ENCODE measurements at places on chromosomes 5 and 9.

DNA sequence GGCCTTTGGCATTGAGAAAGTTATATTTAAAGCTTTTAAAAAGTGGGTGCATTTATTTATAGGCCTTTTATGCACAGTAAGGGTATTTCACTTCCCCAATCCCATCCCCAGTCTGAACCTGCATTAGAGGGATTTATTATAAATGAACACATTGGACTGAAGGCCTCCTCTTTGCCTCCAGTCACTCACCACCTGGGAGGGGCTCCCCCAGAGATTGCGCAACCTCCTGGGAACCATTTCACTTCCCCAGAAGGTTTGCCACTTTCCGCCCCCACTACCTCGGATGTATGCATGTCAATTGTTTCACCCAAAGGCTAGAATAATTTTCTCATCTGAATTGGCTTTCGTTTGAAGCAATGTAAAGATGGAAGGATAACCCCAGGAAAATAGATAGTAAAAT, 29.8 kb upstream of the VCAN start:
- DNase-seq, result no peak

DNA sequence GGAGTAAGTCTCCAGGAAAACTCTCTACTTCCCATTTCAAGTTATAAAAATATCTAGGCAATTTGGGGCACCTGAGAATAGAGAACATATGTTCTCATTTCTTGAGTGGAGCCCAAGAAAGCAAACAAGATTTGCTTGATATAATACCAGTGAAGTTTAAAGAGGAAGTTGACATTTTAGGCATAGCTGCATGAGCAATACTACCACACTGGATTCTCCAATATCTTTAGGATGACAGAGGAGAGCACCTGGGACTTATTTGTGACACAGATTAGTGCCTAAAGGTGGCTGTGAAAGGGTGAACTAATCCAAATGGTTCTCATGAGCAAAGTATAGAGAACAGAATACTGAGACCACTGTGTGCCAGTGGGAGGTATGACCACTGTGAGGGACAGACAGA, 423.5 kb upstream of the RIOK2 start:
- no peak for DNase-seq

DNA sequence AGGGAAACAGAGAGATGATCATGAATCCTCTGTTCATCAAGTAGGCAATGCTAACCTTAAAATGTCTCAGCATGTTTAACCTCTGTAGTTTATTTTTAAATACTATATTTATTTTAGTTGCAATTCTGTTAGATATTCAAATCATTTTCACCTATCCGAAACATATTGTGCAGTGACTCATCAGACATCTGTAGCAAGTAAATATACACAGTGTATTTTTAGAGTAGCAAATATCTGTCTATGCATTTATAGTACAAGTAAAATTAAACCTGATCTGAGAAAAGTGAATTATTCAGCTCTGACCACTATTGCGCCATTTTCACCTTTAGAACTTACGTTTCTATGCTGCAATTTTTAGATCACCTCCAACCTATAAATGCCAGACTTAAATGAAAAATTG, 24.3 kb upstream of the TUSC1 start:
- no peak for DNase-seq

GRCh38 chr9:81032030-81032572, 657.2 kb downstream of the TLE1 start:
- DNase-seq, result no peak

GRCh38 chr9:134909511-134910481, 7.9 kb downstream of the FCN1 start:
- no peak for DNase-seq

DNA sequence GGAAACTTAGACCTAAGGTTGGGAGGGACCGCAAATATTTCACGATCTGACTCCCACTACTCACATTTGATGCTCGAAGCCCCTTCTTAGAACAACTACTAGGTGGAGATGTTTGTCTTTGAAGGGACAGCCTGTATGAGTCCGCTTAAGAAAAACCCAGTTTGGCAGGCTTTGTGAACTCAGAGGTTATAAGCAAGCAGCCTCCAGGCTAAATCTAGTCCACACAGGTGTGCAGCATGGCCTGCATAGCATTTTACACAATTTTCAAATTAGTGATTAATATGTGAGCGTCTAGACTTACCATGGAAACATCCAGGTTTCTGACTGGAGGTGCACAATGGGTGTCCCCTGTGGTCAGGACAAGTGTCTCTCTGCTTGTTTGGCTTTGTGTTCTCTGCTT, 127.1 kb downstream of the KIF4B start:
- no peak for DNase-seq

GRCh38 chr5:156482818-156483217, 155.9 kb downstream of the SGCD start:
- DNase-seq, result no peak

DNA sequence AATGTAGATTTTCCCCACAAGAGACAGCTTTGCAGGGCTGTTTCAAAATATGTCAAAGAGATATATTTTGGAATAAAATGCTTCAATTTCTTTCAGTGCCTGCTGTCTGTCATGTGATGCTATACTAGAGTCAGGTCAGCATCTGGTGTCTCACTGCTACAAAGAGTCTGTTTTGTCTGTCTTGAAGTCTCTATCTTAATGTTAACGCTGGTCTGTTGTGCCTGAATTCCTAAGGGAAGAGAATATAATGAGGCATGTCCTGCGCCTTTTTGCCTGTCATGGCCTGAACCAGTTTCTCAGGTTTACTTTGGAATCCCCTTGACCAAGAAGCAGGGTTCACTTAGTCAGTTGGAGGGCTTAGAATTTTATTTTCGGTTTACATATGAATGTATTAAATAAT, 176.4 kb downstream of the PDZD2 start:
- DNase-seq, result no peak

DNA sequence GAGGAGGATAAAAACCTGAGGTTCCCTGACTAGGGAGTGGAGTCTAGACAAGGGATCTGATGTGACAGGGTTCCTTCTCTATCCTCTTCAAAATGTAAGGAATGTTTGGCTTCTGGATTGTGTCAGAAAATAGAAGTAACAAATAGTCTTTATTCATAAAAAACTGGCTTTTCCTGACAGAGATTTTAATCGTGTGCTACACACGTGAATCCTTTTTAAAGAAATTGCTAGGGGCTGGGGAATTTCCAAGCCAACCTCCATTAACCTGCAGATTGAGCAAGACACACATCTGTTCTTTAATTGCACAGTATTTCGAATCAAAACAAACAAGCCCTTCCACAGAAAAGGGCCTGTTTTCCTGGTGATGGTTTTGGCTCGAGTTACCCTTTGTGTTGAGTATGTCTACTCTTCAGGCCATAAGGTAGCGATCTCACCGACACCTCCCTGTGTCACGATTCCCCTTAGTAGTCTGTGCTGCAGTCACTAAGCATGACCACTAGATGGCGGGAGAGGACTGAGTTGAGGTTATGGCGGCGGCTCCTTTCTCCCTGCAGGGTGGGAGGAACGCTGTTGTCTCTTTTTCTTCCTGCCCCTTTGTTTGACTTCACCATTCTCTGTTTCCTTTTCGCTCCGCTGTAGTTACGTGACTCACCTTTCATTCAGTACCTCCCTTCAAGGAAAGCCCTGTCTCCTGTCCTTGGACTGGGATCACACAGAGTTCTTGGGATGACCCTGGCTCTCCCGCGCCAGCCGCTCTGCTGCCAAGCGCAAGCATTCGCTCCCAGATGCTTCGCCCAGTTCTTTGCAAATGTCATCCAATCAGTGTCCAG, 137.1 kb upstream of the SLC24A2 start:
- peak; percentile 48 for DNase-seq

- no peak for DNase-seq
Measured at GRCh38 chr9:37897665-37898064, 6.3 kb downstream of the SLC25A51 start.

DNA sequence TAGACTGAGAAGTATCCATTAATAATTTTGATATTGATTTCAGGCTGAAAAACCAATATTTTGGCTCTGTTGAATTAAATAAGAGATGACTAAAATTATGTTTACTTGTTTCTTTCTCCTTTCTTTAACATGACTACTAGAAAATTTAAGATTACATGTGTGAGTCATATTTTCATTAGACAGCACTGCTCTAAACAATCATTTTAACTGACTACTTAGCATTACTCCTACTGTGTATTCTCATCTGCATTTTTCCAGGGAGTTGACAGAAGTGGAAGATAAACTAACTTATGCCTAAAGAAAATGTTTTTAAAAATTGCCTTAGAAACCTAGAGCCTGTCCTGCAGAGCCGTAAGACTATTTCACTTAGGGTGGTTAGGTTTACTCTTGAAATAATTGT, 29.1 kb downstream of the TNC start:
- DNase-seq, result no peak

GRCh38 chr9:14260101-14260500, 53.8 kb downstream of the NFIB start:
- no peak for DNase-seq

- no peak for DNase-seq
Measured at GRCh38 chr5:143505934-143506333, 102.4 kb upstream of the NR3C1 start.

GRCh38 chr5:122494109-122494508, 182.1 kb downstream of the SNCAIP start:
- DNase-seq, result no peak

- DNase-seq, result no peak
Measured at GRCh38 chr9:69572611-69573010, 99.6 kb downstream of the APBA1 start.

DNA sequence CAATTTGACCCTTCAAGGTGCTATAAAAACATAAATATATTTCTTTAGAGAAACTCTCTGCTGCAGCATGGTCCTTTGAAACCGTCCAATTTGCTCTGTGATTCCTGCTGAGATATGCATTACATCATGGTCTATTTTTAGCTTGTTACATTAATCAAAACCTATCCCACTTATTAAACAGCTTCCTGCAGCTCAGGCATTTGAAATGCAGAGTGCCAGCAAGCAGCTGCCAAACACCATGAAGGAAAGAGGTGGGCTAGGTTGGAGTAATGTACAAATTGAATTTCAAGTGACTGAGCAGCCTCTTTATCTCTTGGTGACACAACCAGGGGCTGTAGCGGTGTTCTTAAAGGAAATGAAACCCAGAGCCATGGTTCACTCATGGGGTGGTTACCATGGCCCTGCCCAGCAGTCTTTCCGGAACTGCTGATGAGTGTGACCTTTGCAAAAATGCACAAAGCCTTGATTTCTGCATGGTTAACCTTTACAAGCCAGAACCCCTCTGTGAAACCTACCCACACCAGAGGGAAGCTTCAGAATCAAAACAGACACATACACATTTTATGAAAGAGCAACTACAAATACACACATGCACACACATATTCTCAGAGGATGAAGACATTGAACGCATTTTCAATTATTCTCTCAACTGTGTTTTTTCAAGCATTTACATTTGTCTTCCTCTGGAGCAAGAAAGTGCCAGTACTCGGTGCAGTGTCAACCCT, 155.8 kb upstream of the ZNF608 start:
- DNase-seq, result no peak

GRCh38 chr5:120655828-120656435, 191.8 kb downstream of the PRR16 start:
- no peak for DNase-seq

GRCh38 chr5:142385194-142385593, 60.4 kb upstream of the SPRY4 start:
- DNase-seq, result no peak

- no peak for DNase-seq
Measured at GRCh38 chr9:133604856-133605255, 4.3 kb downstream of the FAM163B start.

DNA sequence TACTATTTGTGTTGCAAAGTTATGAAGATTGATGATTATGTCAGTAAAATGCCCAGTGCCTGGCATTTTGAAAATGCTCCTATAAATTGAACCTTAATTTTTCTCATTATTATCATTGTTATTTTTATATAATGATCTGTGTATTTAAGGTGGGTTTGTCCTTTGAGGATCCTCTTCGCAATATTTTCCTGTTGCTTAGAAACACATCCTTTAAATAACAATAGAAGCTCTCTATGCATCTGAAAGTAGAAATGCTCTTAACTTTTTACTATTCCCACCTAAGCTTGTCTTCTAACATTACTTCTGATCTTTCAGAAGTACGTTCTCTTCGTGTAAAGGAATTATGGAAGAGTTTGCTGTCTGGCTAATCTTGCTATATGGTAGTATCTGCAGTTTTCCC, 214.7 kb upstream of the TLX3 start:
- DNase-seq, result no peak

DNA sequence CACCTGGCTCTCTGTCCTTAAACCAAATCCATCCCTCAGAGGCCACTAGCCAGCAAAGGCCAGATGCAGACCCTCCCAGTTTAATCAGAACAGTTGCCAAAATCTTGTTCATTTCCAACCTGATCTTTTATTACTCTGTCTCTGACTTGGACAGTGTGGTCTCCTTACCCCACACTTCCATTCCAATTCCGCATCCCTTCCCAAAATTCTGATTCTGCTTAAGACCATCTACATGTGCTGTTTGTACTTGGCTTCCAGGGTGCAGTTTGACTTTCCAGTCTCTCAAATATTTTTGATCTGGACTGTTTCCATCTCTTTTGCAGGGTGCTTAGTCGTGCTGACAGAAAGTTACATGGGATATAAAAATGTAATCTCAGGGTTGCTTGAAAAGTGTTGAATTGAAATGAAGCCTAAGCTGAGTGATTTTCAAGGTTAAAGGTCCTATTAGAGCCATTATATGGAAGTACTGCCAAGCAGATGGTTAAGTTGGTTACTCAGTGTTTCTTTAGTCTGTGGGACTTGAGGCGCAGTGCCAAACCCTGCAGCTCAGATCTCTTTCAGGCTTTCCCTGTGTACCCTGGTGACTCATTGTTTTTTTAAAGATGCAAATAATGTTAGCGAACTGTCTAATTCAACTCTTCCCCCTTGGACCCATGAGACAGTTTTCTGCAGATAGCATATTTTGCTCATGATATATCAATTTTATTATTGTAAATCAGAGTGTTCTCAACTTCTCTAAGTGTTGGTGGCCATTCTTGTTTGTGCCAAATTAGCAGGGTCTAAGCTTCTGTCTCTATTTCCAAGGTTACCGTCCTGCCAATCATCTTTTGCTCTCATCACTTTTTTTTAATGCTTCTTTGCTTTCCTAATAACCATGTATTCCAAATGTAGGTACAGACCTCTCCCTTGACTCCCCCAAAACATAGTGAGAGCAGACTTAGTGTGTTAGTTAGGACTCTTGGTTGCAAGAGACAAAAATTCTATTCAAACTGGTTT, 18.2 kb upstream of the DCP2 start:
- DNase-seq, result no peak

DNA sequence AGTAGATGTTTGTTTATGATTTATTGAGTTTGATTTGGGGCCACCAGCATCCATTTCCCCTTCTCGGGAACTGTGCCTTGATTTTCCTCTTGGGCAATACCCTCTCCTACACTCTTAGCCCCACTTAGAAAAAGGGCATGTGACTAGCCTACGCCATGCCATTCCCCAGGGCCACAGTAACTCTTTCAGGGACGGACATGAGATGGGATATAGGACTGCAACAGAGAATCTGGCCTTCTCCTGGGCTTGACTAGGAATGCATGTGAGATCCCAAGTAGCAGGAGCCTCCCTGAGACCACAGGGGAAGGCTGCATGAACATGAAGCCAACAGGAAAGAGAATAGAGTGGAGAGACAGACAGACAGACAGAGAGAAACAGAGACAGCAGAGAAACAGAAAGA, 30.7 kb upstream of the SPARC start:
- no peak for DNase-seq
